ENCODE measurements at places on chromosomes 3 and 15.

DNA sequence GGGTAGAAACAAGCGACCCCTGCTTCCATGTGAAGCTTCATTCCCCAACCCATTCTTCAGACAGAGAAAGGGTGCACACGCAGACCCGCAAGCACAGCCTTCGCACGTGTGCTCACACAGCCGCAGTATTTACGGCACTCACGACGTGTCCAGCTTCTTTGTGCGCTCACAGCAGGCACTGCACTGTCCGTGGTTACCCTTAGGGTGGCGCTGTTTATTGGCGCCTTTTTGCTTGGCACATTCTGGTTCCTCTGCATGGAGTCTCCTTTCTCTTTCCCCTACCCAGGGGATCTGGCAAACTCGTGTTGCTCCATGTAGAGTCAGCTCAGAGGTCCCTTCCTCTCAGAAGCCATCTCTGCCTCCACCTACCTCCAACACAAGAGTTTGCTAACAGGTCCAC, 115.1 kb downstream of the SLCO3A1 start:
- DNase-seq, result no peak

DNA sequence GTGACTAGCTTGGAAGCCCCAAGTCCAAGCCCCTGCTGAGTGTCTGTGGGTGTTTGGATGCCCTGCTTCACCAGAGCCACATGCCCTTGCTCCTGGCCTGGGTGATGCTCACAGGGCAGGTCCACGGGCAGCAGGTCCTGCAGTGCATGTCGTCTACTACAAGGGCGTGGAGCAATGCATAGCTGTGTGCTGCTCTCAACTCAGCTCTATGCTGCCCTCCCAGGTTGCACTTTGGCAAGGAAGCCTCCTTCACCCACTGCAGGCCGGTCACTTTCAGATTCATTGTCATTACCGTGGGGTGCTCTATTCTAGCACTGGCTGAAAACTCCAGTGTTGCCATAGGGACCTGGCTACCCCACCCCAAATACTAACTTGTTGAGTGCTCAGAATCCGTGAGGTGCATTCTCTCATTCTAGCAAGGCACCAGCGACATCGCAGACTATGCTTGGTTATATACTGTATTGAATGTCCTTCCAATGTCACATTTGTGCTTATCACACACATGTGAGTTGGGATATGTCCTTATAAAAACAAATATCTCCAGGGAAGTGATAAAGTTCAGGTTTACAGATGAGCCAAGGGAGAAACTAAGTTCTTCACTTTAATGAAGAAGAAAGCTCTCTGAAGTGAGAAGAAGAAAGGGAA, 51.8 kb downstream of the GRAMD1C start:
- DNase-seq, result no peak

DNA sequence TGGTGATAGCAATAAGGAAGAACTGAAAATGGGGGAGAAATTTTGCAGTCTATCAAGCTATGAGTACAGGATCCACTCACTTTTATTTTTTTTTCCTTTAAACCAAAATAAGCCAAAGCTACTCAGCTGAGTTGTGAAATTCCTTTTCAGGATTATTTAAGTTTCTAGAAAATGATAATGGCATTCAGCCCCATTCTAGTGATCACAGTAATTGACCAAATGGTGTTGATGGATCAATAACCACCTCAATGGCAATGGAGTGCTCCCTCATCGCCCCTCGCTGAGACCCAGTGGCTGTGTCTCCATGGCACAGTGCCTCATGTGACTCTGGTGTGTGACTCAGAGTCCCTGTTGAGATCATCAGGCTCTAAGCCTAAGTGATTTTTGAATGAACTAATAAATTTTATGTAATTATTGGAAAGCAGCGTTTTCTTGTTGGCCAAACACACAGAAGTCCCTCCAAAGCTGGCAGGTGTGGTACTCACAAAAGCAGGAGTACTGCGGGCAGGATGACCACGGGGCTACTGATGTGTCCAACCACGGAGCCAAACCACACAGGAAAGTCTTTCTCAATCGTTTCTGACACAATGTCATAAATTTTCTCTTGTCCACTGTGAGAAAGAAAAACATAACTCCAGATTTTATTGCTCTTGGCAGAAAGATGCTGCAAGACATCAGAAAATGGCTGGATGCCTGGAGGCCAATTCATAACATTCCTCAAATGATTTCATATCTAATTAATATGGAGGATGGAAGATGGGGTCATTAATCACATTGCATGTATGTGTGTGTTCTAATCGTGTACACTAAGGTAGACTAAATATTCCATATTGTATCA, 14.4 kb upstream of the STARD5 start:
- peak; percentile 93 for DNase-seq

- no peak for DNase-seq
Measured at GRCh38 chr3:15042936-15043335, 22.2 kb downstream of the MRPS25 start.
